ENCODE measurements at places on chromosomes 1 and 21.

DNA sequence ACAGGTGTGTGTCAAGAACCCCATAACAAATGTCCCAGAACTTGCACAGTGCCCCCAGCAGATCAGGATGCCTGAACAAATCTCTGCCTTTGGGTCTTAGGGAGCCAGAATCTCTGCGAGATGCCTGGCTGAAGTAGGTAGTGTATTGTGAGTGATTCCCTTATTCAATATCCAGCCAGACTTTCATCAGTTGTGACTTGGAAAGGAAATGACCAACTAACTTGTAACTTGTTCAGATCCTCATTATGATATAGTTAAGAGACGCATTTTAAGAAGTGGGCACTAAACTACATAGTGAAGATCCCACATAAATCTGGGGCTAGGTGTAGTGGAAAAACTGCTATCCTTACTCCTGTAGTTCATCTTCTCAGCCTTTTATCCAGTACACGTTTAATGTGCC, 11.8 kb downstream of the OLIG2 start:
- DNase-seq, result no peak

DNA sequence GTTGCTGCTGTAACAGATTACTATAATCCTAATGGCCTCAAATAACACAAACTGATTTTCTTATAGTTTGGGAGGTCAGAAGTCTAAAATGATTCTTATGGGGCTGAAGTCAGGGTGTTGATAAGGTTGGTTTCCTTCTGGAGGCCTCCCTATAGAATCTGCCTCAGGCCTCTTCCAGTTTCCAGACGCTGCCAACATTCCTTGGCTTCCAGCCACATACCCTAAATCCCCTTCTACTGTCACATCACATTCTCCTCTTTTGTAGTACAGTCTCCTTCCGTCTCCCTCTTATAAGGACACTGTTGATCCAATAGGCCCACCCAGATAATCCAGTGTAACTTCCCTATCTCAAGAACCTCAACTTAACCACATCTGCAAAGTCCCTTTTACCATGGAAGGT, 145.3 kb upstream of the NCAM2 start:
- DNase-seq, result no peak

DNA sequence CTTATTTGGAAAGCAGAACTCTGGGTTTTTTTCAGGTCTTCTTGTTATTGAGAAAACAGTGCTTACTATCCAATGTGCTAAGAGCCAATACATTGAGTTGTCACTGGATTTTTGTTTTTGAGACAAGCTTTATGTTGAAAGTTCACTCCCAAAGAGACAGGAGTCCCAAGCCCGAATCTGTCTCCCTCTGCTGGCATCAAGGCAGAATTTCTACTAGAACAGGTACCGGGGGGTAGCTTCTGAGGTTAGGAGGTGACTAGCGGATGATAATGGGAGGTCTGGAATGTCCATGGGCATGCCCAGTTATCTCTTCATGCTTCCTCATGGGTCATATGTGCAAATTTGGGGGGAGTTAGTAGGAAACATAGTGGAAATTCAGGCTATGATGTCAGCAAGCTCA, 25.1 kb downstream of the ZNF124 start:
- DNase-seq, result no peak

- peak; percentile 49 for DNase-seq
These were observed 7.2 kb upstream of the SEMA4A start for GRCh38 chr1:156146020-156146768.

GRCh38 chr1:59750328-59751003, 64.3 kb upstream of the HOOK1 start:
- no peak for DNase-seq

- DNase-seq, result no peak
These were observed 13.8 kb downstream of the NPHP4 start for GRCh38 chr1:5978452-5978851.

GRCh38 chr21:39564200-39564599, 48.5 kb upstream of the B3GALT5 start:
- DNase-seq, result no peak

DNA sequence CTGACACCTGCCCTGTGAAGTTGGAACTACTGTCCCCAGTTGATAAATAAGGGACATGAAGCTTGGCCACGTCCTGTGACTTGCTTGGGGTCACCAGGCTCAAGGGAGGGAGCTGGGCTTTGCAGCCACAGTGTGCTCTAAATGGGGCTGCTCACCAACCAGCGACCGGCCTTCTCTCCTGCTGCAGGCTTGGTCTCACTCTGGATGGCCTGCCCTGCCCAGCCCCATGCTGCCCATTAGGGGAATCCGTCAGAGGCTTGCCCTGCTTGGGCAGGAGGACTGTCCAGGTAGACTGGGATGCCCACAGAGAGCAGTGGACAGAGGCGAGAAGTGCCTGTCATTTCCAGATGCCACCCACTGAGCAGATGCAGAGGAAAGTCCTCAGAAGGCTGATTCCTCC, 1.2 kb upstream of the CENPS start:
- no peak for DNase-seq

GRCh38 chr1:151819976-151820623, 11.5 kb downstream of the RORC start:
- DNase-seq, result no peak

DNA sequence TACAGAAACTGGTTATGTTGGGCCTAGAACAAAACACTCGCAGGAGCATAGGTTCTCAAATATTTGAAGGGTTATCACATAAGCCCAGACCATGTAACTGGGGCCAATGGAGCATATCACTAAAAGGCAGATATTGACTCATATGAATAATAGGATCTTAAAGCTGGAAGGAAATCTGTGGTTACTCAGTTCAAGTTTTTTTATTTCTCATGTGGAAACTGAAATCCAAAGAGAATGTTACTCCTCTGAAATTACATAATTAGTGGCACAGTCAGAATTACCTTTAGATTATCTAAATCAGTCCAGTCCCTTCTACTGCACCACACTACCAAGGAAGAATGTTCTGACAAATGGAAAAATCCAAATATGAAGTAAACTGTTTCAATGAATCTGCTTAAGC, 12.0 kb downstream of the SLAMF8 start:
- DNase-seq, result no peak

GRCh38 chr1:203028784-203029553, 2.7 kb downstream of the PPFIA4 start:
- DNase-seq, result no peak

GRCh38 chr1:41533731-41534080, 49.2 kb upstream of the EDN2 start:
- no peak for DNase-seq

DNA sequence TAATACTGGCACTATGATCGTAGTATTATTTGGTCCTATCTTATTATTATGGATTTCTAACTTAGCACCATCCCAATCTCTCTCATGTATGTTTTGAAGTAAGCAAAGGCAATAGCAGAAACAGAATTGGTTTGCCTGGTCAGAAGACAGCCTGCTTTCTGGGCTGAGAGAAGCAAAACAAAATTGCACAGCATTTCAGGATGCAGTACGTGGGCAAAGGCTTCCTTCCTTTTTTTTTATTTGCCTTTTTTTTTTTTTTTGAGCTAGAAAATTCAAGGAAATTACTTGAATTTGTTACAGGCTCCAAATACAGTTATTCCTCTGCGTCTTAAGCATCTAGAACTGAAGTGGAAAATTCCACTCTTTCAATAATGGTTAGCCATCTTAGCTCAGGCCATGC, 8.8 kb downstream of the CDA start:
- DNase-seq, result no peak

DNA sequence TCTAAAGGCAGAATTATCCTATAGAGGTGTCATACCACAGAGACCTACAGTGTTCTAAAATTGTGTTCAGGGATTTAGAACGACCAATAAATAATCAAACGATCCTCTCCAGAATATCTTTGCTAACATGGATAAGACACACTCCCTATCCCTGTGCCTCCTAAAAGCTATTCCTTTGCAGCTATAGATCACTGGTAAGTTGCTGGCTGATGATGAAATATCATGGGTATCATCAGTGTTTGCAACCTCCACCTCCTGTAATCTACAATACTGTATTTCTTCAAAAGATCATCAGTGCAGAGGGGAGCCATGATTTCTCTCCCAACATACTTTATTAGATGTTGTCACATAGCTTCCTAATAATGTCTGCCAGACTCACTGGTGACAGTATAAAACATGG, 201.9 kb downstream of the NTNG1 start:
- no peak for DNase-seq

GRCh38 chr1:193697115-193697762, 510.8 kb upstream of the B3GALT2 start:
- no peak for DNase-seq

DNA sequence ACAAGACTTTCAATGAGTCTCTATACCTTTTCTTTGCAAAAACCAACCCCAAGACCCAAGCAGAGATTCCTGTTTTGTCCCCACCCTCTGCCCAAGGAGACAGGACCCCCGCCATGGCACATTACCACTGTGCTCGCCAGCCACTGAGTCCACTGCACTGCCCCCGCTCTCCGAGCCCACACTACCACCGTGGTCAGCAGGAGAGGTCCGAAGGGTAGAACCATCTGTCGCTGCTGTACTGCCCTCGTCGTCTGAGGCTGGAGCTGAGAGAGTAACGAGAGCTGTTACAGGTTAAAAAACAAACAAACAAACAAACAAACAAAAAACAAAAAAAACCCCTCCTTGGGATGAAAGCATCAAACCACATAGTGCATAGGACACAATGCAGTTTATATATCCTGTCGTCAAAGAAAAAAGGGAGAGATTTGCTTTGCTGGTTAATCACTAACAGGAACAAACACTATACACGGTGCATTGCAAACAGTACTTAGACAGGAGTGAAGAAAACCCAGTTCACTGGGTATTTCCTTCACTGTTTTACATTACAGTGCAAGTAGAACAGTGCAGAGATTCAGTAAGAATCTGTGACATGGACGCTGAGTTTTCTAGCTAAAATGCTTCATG, 71.0 kb downstream of the UBR4 start:
- DNase-seq, result no peak

DNA sequence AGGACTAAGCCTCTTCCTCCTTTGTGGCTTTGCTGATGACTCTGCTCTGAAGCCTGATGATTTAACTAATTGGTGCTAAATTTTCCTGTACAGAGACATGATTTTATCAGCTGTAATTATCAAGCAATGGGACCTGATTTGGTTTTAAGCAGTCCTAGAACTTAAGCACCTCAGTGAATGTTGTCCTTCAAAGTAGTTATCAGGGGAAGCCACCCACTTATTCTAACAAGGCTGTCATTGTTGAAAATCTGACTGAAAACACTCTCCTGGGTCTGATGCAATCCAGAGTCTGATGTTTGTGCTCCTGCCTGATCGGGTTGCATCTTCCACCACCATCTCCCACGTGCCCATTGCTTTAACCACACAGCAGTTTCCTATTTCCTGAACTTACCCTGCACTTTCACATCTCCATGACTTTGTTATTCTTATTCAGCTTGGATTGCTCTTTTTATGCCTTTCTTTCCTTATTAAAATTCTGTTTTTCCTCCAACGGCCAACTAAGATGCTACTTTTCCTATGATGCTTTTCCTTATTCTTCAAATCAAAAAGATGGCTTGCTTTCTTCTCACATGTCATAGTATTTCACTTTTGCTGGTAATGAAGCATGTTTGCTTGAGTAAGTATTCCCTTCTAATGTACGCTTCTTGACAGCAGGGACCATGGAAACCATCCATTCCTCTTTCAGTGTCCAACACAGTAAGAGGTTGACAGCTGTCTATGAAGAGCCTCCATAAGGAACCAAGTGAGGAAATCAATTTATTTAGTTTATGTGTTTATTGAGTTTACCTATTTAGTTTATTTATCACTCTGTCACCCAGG, 55.0 kb downstream of the S1PR1 start:
- DNase-seq, result no peak

DNA sequence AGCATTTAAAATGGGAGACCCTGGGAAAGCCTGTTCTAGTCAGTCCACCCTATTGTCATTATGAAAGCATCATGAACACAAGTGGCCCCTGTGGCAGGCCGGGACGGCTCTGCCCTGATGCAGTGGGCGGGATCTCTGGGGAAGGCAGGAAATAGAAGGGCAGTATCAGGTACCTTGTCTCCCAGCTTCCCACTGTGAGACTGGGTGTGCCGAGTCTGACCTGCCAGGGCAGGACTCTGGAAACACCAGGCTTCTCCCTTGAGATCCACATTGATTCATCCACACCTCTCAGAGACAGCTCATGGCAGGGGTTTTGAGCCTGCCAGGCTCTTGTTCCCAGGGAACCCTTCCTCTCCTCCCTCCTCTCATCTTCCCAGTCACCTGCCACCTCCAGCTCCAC, 24.5 kb upstream of the GNPAT start:
- no peak for DNase-seq

DNA sequence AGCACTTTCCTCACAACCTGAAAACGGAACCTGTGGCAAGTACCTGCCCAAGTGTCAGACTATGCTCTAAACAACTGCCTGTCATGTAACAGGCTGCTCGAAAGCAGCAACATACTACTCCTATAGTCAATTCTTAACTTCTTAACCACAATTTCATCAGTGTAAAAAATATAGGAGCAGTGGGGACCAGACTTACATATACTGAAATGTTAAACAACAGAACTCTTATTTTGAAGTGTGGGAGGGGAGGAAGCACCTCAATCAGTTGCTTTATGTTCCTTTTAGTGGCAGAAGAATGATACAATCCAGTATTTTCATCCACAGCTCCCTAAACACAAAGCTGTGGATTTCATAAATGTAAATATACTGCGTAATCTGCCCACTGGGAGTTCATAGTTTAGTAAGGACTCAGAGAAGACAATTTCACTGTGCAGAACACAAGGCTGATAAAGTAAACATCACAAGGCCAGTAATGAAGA, 44.2 kb downstream of the WLS start:
- no peak for DNase-seq

DNA sequence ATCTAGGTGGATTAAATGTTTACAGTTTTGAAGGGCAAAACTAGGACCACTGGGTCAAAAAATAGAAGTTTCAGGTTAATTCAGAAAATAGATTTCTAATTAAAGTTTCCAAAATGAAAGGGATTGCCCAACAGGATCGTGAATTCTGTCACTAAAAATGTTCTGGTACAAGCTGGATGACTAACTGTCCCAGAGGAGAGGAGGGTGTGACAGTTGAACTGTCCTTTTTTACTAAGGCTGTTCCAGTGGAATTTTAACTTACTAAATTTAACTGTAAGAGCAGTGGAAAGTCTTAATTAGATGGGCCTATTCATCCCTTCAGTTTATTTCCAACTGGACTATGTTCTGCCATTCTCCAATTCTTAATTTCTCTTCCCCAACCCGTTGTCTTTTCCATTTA, 7.2 kb downstream of the SNX7 start:
- no peak for DNase-seq

DNA sequence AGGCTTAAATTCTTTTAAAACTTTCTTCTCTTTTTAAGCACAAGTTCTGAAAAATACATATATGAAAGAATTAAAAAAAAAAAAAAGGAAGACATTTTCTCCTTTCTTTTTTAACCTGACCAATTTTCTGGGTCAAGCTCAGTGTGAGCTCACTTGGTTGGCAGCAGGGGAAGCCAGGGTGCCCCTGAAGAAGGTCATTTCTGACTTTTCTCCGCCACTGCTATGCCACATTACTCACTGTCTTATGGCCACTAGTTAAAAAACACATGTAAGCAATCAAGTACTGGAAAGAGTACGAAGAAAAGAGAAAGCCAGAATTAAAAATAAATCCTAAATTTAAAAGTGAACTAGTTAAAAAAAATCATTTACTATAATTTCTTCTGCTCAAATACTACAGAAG, 275.0 kb downstream of the NEGR1 start:
- DNase-seq, result no peak

Data from GM12892 (cell line).